ENCODE measurements at places on chromosomes 7 and 10. TPM values are rescaled to one million over a fixed set of nuclear protein-coding genes. Genes with fewer than 3 reads are reported as not detected.

GRCh38 chr10:71308985-71309384 is 10.1 kb upstream of the SLC29A3 start:
- DNase-seq = no peak

GRCh38 chr10:59245686-59246085 is 69.2 kb downstream of the PHYHIPL start:
- no peak for DNase-seq

Gene LIPK
- not detected for total RNA-seq

GRCh38 chr10:47026301-47027107 is 115.3 kb downstream of the PTPN20 start:
- DNase-seq = peak; percentile 48

DNA sequence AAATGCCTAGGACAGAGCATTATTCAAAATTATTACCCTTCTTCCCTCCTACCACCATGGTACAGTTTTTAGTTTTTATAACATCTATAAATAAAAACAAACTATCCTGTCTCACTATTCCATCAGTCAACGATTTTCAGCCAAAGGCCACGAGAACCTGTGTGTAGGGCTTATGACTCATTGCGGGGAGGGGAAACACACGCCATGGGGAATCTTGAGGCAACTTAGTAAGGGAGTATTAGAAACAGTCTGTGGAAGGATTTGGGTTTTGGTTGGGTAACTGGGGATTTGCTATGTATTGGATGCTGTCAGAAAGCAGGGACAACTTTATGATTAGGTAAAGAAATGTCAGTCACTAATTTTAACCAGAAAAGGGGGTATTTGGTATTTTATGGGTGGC is 14.7 kb downstream of the GPR141 start:
- no peak for DNase-seq

Gene GPER1
- total RNA-seq = 15.8 TPM

Gene PALD1
- 13.9 TPM for total RNA-seq

- no peak for DNase-seq
These were observed 16.5 kb upstream of the CREB5 start for GRCh38 chr7:28395831-28396230.

GRCh38 chr7:99126921-99127553 is 16.9 kb downstream of the SMURF1 start:
- DNase-seq = no peak

- no peak for DNase-seq
These were observed 70.6 kb downstream of the LHPP start for GRCh38 chr10:124532106-124532641.

Gene MYL7
- not detected for total RNA-seq

Gene CPN1
- total RNA-seq = not detected

- no peak for DNase-seq
These were observed 24.3 kb downstream of the FBXW4 start for GRCh38 chr10:101670635-101671034.

DNA sequence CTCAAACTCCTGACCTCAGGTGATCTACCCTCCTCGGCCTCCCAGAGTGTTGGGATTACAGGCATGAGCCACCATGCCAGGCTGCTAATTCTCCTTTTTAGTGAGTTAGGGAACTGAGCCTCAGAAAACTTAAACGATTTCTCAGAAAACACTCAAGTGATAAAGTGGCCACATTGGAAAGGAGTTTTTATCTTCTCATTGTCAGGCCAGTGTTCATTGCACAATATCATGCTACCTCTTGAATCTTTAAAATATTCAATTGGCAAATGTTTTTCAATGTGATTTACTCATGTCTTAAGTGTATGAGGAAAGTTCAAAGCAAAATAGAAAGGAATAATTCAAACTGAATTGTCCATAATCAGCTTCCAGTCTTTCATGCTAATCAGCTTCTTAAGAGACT is 80.7 kb downstream of the ITGB8 start:
- no peak for DNase-seq

DNA sequence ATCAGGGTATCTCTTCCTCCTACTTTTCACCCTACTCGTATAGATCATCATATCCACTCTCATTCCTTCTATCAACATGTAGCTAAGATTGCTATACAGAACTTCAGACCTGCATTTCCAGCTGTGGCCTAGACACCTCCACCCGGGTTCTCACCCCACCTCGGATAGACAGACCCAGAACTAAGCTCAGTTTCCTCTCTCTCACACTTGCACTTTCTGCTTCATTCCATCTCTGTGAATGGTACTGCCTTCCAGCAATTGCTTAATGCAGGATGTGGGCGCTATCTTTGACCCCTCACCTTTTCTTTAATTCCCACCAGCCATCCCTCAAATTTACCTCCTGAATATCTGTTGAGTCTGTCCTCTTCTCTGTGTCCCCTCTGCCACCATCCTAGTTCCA is 35.7 kb downstream of the AGK start:
- DNase-seq = no peak

GRCh38 chr7:103141753-103142404 is 7.0 kb downstream of the NAPEPLD start:
- no peak for DNase-seq

DNA sequence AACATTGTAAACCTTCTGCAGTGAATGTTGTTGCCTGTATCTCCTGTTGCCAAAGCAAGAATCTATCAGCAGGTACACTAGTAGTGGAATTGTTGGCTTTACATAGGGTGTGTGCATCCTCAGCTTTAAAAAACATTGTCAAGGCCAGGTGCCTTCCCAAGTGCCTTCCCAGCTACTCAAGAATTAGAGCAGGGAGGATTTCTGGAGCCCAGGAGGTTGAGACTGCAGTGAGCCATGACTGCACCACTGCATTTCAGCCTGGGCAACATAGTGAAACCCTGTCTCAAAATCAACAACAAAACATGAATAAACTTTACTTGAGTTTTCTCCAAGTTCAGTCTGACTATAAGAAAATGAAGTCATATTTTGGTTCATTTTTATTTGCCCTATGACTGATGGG is 217.3 kb downstream of the CCSER2 start:
- no peak for DNase-seq

DNA sequence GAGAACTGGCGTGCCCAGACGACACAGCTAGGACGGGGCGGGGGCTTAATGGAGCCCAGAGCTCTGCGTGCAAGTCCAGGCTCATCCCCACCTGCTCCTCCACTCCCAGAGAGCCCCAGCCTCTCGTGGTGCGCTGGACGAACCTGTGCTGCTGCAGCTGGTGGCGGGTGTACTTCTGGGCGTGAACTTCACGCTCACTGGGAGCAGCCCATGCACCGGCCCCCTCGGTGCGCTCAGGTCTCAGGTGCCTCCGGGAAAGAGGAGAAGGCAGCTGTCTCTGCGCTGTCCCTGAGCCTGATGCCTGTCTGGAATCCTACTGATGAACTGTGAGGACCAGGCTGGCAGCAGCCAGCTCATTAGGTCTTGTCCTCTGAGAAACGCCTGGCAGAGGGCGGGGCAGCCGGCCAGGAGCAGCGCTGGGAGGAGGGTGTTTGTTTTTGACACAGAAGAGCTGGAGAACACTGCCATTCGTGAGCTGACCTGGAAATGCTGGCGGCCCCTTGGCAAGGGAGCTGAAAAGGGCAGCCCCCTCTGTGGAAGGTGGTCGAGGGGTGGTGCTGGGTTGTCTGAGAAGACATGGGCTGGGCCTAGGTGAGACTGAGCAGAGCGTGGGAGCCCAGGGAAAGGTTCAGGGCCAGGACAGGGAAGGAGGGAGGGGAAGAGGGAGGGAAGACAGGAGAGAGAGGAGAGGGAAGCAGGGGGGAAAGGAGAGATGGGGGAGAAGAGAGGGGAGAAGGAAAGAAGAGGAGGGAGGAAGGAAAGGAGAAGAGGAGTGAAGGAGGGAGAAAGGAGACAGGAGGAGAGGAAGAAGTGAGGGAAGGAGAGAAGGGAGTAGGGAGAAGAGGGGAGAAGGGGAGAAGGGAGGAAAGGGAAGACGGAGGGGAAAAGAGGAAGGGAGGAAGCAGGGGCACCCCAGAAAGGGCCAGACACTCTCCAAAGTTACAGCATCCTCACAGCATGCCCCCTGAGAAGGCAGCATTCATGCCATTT is 53.5 kb upstream of the TNS3 start:
- peak; percentile 80 for DNase-seq

DNA sequence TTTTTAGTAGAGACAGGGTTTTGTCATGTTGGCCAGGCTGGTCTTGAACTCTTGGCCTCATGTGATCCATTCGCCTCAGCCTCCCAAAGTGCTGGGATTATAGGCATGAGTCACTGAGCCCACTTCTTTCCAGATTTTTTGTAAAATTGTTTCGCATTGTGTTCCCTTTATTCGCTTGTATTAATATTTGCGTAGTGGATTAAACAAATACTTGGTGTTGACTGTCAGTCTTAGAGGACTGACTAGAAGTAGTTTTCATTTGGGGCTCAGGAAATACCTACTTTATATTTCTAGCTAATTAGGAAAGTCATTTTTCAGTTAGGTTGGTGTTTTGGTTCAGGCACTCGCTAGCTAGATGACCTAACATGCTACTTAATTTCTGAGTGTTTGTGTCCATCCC is 11.1 kb downstream of the WAC start:
- no peak for DNase-seq

Gene ZPBP
- total RNA-seq = not detected

DNA sequence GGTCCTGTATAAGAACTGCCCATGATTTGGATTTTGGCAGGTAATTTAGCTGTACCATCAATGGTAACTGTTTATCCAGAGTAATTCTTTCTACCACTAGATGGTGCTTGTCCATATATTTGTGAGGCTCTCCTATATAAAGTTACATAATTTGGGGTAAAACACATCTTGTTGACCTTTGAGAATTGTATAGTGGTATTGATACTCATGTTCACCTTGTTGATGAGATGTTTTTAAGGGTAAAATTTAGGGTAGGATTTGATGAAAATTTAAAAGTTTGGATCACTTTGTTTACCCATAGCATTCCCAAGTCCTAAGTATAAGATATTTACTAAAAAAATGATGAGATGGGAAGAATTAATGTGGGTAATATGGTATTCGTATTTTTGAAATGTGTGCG is 31.6 kb downstream of the ST7 start:
- no peak for DNase-seq

Gene PAPOLB
- total RNA-seq = 0.27 TPM

Gene NPSR1
- not detected for total RNA-seq

Gene GDF10
- 5.4 TPM for total RNA-seq

DNA sequence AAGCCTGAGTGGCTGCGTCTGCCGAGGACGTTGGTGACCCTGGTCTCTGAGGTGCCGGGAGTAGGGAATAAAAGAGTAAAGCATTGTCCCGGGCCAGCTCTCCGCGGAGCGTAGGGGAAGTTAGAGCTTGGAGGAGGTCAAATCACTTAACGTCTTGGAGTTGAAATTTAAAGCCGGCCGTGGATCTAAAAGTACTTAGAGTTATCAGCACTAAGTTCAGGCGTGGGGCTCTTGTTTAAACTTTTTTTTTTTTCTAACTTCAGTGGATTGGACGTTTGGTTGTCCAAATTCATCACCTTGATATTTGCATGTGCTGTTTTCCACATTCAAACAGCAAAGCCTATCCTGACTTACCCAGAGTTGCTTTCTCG is 700 bp downstream of the NIPSNAP2 start:
- DNase-seq = no peak

Gene SEMA3C
- total RNA-seq = 214 TPM

DNA sequence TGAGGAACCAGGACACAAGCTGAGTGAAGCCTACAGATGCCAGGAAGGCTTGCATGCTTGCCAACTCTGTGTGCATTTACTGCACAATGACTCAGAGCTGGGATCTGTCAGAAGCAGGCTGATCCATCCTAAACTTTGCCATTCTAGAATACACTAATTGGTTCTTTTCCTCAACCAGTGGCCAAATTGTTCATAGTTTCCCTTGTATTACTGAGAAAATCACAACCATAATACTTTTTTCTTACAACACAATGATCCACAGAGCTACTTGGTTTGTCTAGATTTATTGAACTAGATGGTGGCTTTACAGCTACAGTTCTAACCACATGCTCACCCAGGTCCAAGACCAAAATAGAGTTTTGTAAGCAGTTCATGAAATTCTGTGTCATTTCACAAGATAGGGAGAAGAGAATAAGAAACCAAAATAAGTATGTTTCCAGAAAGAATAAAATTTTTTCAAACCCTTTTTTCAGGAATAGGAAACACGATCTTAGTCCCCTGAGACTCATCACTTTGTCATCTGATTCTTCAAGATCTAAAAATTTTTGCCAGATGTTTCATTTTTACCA is 21.0 kb upstream of the LRRC17 start:
- DNase-seq = peak; percentile 77

Gene WEE2
- total RNA-seq = not detected
